ENCODE measurements at places on chromosomes 16 and 17. TPM values are rescaled to one million over a fixed set of nuclear protein-coding genes. Genes with fewer than 3 reads are reported as not detected.

Gene NT5M
- total RNA-seq: 1.6 TPM

DNA sequence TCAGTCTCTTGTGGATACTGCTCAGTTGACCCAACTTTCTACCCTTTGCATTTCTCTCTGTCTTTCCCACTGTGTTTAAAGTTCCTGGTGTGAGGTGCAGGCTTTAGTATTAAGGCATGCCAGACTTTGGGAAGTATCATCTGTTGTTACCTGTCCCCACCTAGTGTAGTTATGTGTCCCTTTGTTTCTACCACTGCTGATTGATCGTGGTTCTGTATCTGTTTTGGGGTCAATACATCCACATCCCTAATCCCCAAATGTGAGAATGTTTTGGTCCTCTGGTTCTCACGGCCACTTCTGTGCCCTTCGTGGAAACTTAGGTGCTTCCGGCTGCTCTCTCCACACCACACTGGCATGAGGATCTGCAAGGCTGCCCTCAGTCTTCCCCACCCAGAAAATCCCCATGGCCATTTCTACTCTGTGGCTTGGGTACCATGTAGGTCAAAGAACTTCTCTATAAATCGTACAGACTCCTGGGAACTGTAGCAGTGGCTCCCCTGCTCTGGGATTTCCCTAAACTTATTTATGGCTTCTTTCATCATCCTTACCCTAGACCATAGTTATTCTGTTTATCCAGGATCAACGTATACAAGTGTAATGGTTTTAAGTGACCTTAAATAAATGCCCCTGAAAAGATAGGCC lies 443.2 kb downstream of the XYLT1 start:
- DNase-seq: no peak

DNA sequence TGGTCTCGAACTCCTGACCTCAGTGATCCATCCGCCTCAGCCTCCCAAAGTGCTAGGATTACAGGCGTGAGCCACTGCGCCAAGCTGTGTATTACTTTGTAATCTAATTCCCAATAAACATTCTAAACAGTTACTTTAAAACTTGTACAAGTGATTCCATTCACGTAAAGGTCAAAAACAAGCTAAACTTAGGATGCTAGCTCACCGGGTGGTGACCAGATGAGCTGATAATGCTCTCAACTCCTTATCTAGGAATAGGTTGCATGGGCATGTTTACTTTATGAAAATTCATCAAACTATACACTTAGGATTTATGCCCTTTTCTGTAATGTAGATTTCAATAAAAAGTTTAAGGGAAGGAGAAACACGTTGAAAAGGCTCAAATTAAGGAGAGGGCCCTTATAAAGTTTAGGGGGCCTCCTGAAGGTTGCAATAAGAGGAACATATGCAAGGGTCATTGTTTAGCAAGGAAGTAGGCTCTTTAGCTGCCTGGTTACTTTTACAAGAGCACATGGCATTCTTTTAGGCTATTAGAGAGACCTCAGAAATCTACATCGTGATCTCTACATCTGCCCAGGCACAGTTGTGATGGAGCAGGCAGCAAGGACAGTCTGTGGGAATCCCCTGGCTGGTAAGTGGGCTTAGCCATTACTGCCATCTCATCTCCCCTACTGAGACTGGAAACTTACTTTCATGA lies 13.3 kb downstream of the CDR2 start:
- DNase-seq: no peak

DNA sequence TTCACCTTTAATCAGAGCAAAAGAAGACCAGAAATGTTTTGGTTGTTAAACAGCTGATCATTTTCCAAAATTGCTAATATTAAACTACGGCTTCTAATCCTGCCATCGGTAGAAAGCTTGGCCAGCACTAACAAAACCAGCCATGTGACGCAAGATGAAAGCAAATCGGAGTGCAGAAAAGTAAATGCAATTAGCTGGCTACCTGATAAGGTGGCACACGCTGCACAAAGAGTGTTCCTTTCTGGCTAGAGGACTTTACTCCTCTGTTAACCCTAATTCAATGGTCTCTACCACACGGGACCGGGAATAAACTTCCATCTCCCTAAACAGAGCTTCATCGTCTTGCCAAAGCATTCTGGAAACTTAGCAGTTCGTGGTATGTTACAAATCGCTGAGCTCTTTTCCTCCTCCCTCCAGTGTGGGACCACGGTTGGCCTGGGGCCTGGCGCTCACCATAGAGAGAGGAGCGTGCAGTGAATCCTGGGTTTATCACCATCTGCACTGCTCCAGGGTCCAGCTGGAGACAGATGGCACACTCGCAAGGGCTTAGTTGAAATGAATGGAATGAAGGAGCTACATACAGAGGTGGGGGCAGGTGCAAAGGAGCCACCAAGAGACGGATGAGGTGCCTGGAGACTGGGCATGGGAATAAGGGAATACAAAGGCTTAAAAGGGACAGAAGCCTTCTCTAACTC lies 10.1 kb upstream of the COG1 start:
- DNase-seq: no peak

- DNase-seq: no peak
Observed at GRCh38 chr17:77491921-77492445, 351.2 kb downstream of the SEC14L1 start.

DNA sequence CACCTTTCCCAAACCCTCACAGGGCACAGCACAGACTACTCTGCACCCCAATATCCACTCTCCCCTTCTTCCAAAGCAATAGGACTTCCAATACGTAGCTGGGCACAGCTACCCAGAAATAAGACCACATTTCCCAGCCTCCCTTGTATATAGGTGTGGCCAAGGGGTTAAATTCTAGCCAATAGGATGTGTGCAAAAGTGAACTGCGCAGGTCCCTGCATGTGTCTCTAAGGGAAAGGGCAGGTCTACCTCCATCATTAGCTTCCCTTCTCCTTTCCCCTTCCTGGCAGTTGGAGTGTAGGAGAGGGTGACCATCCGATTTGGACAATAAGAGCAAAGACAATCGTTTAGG lies 25.5 kb upstream of the SNN start:
- DNase-seq: no peak

GRCh38 chr17:72118335-72119076 lies 2.3 kb upstream of the SOX9 start:
- DNase-seq: peak; percentile 78

- DNase-seq: no peak
Observed at GRCh38 chr17:15119968-15120367, 145.2 kb downstream of the PMP22 start.

GRCh38 chr17:48625495-48626244 lies 488 bp downstream of the HOXB9 start:
- DNase-seq: no peak

DNA sequence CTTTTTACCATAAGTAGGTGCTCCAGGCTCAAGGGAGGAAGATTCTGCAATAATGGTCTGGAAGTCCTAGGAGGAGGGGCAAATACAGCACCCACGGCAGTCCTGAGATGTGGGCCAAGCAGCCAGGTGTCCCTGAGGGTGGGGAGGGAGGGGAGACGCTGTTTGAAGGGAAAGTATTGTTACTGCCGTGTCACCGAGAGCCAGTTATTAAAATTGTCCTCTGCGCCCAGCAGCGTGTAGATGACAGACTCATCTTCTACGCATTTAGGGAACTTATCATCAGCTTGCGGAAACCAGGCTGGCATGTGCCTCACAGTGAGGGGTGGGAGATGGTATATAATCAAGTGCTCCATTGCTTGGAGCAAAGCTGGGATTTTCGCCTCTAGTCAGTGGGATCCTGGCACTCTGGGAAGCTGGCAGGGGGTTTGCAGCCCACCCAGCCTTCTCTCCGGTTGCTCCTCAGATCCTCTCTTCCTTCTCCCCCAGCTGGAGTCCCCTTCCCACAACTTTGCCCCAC lies 104.6 kb downstream of the OR1D5 start:
- DNase-seq: no peak

DNA sequence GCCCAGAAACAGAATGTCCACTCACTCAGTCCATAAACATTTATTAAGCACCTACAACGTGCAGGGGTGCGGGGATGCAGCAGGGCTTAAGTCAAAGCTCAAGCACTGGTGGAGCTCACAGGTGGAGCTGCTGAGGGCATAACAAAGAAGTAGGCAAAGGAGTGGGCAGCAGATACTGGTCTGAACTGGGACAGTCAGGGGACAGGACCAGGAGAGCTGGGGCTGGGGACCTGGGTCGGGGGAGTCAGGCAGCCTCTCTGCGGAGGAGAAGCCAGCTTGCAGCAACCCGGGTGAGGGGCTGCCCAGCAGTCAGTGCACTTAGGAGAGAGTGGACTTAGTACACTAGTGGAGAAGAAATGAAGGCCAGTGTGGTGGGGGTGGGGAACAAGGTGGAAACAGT lies 10.0 kb upstream of the TNFRSF13B start:
- no peak for DNase-seq

All from urinary bladder (tissue), 4 donors.